ENCODE measurements at places on chromosomes 16 and 17.

DNA sequence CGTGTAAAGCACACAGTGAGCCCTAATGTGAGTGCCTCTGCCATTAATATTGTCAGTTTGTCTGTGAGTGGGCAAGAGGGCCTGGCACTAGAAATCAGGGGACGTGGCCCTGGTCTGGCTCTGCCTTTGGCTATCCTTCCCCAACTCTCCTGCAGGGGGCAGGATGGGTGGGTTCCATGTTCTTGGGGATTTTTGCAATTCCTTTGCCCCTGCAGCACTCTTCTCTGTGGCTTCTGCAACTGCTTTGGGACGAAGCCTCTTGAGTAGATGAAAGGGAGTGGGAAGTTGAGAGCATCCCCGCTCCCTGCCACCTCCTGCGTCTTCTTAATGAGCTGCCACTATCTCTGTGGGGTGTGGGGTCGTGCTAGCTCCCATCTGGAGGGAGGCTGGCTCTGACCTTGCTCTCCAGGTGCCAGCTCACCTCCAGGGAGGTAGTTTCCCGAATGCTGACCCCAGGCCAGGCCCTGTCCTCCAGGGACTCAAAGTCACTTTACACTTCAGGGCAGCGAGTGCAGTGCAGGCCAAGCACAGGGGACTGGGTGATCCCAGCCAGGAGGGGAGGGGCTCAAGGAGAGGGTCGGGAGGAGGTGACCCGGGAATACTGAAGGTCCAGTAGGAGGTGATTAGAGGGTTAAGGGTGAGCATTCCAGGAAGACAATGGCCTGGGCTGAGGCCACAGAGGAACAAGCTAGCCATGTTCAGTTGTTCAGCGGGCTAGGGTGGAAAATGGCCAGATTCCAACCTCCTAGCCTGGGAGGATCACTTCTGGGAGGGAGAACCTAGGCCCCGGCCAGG, 121.0 kb upstream of the NLRP1 start:
- no peak for DNase-seq

DNA sequence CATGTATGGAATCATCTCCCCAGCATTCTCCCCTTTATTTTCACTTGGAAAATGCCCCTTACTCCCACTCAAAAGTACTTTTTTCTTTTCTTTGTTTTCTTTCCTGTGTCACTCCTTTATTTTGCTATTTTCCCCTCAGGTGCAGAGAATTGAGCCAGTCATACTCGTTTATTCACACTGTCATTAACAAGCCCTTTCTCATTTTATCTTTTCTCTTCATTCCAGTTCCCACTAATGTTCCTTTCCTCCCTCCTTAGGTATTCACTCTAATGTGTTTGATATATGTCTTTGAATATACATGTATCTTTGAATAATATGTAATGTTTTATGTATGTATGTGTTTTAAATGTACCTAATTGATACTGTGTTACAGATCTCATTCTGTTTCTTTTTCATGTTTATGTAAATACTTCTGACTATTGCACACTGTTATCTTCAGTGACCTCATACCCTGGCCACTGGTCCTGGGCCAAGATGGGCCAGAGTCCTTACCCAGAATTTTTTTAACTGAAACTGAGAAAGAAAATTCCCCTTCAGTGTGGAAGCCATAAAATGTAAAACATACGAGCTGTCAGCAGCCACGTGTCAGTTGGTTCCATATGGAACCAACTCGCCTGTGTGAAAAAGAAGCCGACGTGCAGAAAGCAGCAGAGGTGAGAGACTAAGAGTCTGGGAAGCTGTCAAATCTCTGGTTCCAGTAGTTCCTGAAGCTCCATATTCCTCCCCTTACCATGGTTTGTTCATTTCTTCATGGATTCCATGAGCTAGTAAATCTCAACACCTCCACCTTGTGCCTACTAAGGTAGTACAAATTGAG, 5.8 kb downstream of the SRR start:
- DNase-seq, result no peak

GRCh38 chr17:39867084-39867879, 720 bp upstream of the ZPBP2 start:
- no peak for DNase-seq

DNA sequence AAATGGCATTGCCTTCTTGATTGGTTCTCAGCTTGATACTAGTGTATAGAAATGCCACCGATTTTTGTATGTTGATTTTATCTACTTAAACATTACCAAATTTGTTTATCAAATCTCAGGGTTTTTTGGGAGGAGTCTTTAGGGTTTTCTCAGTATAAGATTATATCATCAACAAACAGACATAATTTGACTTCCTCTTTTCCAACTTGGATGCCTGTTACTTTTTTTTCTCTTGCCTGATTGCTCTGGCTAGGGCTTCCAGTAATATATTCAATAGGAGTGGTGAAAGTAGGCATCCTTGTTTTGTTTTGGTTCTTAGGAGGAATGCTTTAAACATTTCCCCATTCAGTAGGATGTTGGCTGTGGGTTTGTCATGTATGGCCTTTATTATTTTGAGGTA, 29.1 kb downstream of the EFCAB13 start:
- peak; percentile 16 for DNase-seq

DNA sequence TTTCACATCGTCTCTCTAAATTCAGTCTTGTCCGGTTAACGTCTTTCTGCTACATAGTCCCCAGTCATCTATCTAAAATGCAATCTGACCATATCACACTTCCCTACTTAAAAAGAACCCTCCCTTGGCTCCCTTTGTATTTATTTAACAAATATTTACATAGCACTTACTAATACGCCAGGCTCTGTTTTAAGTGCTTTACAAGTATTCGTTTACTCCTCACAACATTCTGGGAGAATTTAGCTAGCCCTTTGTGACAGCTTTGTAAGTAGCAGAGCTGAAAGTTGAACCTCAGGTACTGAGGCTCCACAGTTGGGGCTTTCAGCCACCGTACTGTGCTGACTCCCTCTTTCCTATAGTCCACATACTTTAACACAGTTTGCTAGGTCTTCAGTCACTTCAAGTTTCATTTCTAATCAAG, 9.2 kb downstream of the PAFAH1B1 start:
- no peak for DNase-seq

DNA sequence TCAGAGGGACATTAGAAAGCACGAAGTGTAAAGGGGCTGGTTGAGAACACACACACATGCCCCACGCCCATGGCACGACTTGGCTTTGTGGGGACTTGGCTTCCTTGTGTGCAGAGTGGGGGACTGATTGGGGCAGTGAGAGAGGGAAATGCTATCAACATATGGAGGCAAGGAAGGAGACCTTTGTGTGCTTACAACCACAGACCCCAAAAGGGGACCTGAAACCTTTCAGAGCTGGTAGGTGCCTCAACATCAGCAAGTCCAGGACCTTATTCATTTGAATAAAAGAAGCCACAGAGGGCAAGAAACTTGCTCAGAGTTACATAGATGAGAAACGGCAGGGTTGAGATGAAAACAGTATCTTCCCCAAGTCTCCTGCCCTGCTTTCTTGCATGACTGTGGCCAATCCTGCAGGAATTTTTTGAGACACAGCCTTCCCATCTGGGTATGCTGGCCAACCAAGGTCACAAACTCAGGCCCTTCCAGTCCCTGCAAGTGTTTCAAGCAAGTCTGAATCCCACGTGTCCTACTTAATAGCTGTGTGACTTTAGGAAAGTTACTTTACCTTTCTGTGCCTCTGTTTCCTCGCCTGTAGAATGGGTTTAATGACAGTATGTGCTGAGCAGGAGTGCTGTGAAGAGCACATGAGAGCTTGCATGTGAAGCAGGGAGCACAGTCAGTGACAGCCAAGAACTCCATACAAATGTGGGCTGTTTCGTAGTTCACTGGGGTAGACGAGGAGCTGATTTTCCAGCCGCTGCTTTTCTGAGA, 26.2 kb downstream of the C16orf78 start:
- no peak for DNase-seq

DNA sequence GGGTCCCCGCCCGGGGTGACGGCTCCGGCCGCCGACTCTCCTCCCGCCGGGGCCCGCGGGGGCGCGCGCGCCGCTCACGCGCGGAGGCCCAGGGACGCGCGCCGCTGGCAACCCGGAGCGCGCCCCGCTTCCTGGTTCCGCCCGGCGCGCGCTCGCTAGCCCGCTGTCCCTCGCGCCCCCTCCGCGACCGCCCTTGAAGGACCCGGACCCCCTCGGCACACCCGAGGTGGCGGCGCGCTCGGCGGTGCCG, at the start of gene STAT5B:
STAT5B (minus strand) TSS at position 33 of the 250 bp plus-strand sequence. CDS start 44,264 bp downstream, outside the sequence.
- peak; percentile 64 for DNase-seq

DNA sequence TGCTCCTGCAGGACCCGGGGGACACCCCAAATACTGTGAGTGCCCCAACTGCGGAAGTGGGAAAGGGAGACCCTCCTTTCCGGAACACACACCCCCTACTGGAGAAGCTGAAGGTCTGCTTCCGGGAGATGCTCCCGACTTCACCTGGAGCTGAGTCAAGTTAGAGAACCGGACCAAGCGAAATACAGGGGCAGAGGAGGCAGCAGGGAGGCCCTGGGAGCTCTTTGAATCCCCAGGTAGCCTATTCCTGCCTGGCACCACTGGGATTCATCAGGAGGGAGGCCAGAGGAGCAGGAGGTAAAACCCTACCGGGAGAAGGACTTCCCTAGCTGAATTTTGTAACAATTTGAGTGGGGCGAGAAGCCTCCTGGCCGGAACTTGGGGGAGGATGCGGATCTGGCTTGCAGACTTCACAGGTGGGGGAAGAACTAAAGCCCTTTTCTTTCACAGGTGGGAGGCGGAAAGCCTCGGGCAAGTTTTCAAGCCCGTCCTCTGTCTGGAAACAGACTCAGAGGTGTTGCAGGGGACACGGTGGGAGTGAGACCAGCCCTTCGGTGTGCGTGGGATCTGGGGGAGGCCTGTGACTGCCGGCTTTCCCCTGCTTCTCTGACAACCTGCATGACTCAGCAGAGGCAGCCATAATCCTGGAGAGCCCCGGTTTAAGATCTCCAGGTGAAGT, 22.4 kb upstream of the TEKT1 start:
- no peak for DNase-seq

- no peak for DNase-seq
Measured at GRCh38 chr16:69711115-69711740, 15.1 kb downstream of the NQO1 start.

- no peak for DNase-seq
Measured at GRCh38 chr16:84629580-84629979, 11.7 kb upstream of the COTL1 start.

DNA sequence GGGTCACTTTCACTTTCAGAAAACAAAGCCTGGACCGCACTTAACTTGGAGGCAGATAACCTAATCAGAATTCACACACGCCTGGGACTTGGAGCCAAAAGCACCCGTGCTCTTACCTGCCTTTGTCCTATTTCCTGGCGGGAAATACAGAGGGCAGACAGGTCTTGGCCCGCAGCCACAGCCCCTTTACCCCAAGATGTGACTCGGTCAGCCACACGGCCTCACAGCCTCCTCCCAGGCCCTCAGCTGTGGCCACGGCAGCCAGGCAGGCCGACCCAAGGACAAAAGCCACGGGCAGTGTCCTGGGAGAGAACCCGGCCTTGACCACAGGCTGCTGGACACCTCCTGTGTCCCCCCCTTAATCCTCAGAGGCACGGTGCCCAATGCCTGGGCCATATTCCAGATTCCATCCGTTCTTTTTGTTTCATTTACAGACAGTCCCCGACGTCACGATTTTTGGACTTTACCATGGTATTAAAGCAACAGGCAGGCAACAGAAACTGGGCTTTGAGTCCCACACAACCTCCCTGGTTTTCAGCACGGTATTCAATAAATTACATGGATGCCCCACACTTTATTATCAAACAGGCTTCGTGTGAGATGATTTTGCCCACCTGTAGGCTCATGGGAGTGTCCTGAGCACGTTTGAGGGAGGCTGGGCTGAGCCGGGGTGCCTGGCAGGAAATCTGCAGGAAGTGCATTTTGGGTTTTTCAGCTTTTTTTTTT, 30.1 kb upstream of the GAA start:
- DNase-seq, result no peak

DNA sequence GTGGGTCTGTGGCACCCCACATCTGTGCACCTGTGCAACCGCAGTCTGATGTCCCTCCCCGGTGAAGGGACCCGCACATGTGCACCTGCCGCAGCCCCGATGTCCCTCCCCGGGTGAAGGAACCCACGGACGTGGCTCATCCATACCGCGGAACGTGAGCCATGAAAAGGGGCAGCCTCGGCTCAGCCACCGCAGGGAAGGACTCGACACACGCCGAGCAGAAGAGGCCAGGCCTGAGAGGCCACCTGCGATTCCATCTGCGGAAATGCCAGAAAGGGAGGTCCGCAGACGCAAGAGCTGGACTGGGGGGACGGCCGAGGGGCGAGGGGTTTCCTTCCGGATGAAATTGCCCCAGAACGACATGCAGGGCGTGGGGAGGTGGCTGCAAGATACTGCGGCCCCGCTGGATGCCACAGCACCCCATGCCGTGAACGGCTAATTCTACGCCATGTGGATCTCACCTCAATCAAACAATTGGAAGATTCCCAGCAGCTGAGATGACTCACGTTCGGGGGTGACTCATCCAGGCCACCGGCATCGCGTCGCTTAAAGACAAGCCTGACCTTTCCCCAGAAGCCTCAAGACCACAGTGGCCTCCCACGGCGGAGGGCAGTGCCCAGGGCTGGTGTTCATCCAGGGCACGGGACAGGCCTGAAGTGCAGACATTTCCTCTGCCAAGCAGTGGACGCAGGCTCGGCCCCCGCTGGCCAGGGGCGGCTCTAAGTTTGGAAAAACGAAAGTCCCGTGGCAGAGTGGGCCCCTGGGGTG, 21.0 kb downstream of the SOX8 start:
- DNase-seq, result no peak

- no peak for DNase-seq
Measured at GRCh38 chr16:88844419-88845036, 12.2 kb downstream of the GALNS start.

- no peak for DNase-seq
Measured at GRCh38 chr17:43359469-43360110, 39.2 kb upstream of the ARL4D start.

- no peak for DNase-seq
Measured at GRCh38 chr16:70757183-70757582, 43.8 kb downstream of the VAC14 start.

GRCh38 chr16:87150262-87150661, 166.9 kb downstream of the C16orf95 start:
- DNase-seq, result no peak

GRCh38 chr16:88923926-88924833, 52.8 kb downstream of the CBFA2T3 start:
- DNase-seq, result no peak

- DNase-seq, result no peak
Measured at GRCh38 chr17:1965556-1966273, 59.4 kb downstream of the RTN4RL1 start.

DNA sequence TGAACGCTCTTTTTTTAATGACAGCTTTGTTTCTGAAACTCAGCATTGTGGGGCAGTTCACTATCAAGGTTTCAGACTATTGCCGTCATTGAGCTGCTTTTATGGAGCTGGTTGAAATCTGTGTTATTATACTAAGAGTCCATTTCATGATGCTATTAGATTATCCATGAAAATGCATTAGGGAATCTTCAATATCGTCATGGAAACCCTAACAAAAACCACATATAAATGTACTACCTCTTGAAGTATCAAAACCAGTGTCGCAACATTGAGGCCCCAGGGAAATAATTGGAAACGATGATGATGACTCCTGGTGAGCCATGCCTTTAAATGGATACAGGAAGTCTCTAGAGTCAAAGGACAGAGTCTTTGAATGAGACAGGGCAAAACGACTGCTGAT, 231.6 kb upstream of the CPHXL start:
- no peak for DNase-seq

- no peak for DNase-seq
Measured at GRCh38 chr17:39555368-39555767, 52.4 kb downstream of the NEUROD2 start.

- peak; percentile 18 for DNase-seq
Measured at GRCh38 chr17:66667491-66668030, 167.4 kb upstream of the CACNG5 start.

GRCh38 chr17:82985973-82986372, 93.4 kb upstream of the METRNL start:
- no peak for DNase-seq

All from AML-193 (cell line).